C1 segment of cervical spinal cord (tissue), 14 donors: ENCODE measurements at places on chromosomes 11 and 22.

DNA sequence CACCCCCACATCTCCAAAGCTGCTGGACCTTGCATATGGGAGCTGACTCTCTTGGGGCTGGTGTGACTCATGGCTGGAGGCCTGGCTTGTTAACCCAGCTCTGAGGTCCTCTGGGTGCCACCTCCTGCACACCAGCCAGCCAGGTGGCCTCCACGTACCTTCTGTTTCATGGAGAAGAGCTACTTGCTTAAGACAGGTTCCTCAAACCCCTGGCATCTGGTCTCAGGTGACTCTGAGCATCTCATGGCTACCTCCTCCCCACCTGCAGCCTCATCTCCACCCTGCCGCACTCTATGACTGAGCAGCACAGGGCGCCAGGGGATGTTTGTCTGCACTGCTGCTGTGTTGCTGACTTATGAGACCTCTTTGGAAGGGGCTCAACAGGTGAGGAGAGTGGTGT, 55.7 kb downstream of the BCR start:
- DNase-seq: no peak

- no peak for DNase-seq
Measured at GRCh38 chr11:134024420-134025081, 44.3 kb upstream of the JAM3 start.

GRCh38 chr22:49426618-49427266, 400.9 kb downstream of the BRD1 start:
- no peak for DNase-seq

- DNase-seq: no peak
Measured at GRCh38 chr11:34624069-34624468, 3.2 kb downstream of the EHF start.

- no peak for DNase-seq
Measured at GRCh38 chr11:27673979-27674663, 26.1 kb downstream of the BDNF start.
